Germinal center (tissue), 1 donor: ENCODE measurements at places on chromosomes 5 and 9.

GRCh38 chr5:168072665-168073064, 218.8 kb upstream of the WWC1 start:
- no peak for DNase-seq

DNA sequence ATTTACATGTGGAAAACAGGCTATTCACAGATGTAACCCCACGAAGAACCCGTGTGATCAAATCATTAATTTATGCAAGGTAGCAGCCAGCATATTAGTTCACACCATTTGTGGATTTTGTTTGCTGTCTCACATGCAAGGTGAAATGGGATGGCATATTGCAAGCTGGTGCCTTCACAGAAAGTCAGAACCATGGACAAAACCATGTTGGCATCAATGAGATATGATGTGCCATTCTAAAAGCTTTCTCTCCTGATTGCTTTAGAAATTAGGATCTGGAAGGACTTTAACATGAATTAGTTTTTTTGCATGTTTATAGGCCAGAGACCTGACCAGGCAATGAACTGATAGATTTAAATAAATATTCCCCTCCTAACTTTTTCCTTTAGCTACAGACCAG, 129.3 kb downstream of the SEMA6A start:
- DNase-seq, result no peak

GRCh38 chr5:160693831-160694465, 158.1 kb downstream of the ATP10B start:
- no peak for DNase-seq

DNA sequence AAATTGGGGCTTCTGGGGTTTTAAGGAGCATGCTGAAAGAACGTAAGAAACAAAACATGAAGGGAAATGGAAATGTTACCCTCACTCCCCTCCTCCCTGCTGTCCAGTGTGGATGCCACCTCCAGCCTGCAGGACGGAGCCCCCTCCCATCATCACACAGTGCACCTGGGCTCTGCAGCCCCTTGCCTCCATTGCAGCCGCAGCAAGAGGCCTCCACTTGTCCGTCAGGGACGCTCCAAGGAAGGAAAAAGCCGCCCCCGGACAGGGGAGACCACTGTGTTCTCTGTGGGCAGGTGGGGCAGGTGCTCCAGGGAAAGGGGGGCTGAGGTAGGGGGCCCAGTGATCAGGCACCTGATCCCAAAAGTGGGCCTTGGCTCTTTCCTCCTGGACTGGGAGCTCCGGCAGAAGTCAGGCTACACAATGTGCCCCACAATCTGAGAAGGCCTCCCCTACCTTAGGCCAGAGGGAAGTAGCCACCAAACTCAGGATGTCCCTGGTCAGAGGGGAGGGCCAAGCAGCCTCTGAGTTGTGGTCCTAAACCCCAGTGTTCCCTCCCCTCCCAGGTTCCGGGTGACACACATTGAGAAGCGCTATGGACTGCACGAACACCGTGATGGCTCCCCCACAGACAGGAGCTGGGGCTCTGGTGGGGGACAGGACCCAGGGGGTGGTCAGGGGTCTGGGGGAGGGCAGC, 2.7 kb downstream of the RELL2 start:
- DNase-seq, result no peak

GRCh38 chr5:135185481-135186065, 151.5 kb upstream of the PITX1 start:
- no peak for DNase-seq

- DNase-seq, result no peak
Measured at GRCh38 chr9:99465231-99465907, 243.3 kb downstream of the SEC61B start.

DNA sequence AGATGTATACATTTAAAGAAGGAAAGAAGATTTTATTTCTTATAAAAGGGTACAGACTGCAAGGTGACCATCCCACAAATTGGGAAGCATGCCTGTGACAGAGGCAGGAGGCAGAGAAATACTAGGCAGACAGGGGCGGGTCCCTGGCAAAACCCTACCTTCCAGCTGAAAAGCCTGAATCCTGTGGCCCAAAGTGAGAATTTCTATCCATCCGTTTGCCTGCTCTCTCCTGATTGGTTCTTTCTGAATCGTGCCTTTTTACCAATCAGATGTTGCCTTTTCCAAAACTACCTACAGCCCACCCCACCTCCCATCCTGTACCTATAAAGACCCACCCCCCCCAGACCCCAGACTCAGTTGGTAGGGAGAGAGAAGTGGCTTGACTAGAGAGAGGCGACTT, 3.4 kb upstream of the SH3GLB2 start:
- no peak for DNase-seq

- DNase-seq, result no peak
Measured at GRCh38 chr9:112041199-112041535, 133.9 kb downstream of the SUSD1 start.

GRCh38 chr5:87030699-87031098, 237.0 kb upstream of the RASA1 start:
- no peak for DNase-seq

DNA sequence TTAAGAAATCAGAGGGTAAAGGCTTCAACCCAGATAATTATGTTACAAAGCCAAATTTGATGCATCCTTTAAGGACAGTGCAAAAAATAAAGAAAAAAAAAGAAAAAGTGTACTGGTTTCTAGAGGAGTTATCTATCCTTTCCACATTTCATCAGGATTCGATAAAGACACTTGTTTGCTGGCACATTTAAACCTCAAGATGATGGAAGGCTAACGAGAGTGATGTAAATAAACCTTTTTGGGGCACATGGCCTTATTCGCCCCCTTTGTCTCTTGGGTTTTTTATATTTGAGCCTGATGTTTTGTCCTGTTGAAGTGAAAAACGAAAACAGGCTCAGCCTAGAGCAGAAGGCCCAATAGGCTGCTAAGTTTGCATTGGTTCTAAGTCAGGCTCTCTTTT, 416.5 kb downstream of the TAF11L14 start:
- no peak for DNase-seq

- DNase-seq, result no peak
Measured at GRCh38 chr5:40480392-40480791, 199.3 kb upstream of the PTGER4 start.
